ENCODE measurements at places on chromosomes 4 and X. TPM values are rescaled to one million over a fixed set of nuclear protein-coding genes. Genes with fewer than 3 reads are reported as not detected.

The RNF128 gene
- not detected for polyA plus RNA-seq

DNA sequence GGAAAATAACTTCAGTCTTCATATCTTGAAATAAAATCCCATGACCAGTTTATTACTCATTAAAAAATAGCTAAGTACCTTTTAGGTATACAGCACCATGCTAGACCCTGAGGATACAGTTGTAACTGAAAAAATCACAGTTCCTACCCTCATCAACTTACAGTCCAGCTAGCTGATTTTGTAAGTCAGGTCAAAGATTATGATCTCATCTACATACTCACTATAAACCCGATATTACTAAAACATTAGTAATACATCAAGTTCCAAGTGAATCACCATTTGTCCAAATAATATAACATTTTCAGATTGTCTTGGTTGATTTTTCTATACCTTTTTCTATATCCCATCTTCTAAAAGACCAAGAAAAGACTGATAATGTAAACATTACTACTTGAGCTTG, 333.9 kb downstream of the INPP4B start:
- DNase-seq: no peak

The PHKA1 gene
- polyA plus RNA-seq: not detected

- no peak for DNase-seq
Observed at GRCh38 chr4:136865526-136865925, 666.8 kb downstream of the PCDH18 start.

- no peak for DNase-seq
Observed at GRCh38 chr4:7428261-7429068, 6.3 kb downstream of the PSAPL1 start.

The EDA2R gene
- polyA plus RNA-seq: 5.9 TPM

The PAGE2B gene
- not detected for polyA plus RNA-seq

DNA sequence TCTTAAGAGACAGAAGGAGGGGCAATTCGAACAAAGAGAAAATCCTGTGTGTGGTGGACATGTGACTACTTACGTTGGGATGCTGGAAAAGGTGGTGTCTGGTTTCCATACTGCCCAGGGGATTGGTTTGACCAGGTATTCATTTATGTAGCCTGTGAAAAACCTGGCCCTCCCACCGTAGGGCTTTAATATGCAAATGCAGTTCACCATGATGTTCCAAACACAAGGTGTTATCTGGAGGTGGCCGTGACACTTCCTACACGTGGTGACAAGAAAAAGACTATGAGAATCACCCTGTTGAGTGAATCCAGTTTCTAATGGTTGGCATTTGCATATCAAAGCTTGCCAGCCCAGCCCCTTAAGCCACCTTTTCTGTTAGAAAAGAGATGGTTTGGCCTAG, 27.9 kb downstream of the UGT2B4 start:
- DNase-seq: no peak

DNA sequence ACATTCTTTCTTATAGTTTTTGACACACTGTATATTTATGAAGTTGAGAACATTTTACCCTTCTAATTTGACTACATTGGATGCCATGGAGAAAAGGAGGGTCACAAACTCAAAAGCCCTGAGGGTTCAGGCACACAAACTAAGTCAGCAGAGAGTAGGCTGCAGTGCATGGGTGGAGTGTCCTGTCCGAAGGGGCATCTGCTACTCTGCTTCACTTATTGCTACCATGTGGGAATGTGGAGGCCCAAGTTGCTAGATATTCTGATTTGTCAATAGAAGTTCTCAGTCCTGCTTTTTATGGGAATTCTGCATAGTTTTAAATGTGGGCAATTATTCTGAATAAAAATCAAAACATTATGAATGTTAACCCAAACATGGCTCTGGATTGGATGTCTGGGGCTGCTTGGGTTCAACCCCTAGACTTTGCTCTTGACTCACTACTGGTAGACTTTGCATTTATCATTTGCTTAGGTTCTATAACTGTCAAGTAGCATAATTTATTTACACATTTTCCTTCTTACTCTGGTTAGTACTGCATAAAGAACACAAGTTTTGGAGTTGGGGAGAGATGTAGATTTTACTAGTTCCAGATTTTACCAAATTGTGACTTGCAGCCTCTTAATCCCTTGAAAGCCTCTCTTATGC, 255.1 kb downstream of the SPRY1 start:
- DNase-seq: no peak

Data from muscle of arm (tissue), 14 donors.